ENCODE measurements at places on chromosomes 11 and 22.

GRCh38 chr11:104286129-104286528 lies 122.2 kb upstream of the PDGFD start:
- DNase-seq = no peak

DNA sequence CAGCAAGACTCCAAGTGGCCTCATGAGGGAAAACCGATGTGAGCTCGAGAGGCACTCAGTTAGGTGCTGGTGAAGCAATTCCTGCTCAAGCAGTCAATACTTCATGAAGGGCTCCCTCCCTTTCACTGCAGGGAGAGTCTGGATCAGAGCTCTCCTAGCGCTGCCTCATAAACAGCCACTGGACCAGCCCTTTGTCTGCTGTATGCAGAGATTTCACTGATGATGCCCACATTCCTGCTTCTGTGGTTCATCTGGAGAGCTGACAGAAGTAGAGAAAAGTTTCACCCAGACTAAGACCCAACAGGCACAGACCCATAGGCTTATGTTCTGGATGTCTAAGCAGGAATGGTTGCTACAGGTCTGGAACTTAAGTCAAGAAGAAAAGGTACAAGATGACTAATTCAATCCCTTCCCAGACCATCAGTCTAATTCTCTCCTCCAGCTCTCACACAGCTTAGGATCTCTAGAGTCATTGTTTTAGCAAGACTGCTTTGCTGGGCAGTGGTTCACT lies 4.0 kb downstream of the UCP2 start:
- no peak for DNase-seq

DNA sequence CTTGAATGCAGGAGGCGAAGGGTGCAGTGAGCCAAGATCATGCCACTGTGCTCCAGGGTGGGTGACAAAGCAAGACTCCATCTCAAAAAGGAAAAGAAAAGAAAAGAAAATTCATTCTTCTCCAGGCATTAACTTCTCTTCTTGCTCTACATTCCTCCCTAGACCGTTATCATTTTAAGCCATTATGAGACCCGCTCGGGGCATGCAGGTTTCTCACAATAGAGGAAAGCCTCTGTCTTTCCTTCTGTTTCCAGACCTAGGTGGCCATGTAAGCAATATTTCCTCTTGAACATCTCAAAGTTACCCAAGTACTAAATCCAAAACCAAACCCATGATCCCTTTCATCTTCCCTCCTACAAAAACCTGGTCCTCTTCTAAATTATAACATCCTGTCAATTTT lies 139.6 kb downstream of the RBFOX2 start:
- DNase-seq = no peak

DNA sequence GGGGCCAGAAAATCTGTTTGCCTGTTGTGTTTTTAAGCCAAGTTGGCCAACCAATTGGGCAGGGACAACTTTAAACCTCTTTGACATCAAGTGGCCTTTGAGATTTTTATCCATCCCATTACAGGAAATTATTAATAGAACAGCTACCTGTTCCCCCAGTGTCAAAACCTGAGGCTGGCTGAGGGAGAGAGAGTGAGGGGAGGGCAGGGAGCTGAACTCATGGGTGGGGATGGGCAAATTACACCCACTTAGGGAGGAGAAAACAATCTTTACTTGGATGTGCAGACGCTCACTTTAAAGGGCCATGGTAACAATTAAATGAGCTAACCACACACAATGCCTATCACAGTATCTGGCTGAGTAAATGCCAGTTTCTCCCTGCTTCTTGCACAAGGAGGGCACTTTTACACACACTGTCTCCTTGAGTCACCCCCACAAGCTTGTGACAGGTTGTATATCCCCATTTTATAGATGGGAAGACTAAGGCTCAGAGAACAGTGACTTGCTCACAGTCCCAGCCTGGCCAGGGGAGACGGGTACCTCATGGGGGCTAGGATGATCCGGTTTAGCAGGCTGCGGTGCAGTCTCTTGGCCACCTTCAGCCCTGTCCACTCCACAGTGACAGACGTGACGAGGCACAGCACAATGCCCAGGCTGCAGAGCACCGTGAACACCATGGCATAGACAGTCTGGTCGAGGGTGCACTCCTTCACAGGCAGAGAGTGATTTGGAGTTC lies 17.8 kb upstream of the KCNJ11 start:
- no peak for DNase-seq

DNA sequence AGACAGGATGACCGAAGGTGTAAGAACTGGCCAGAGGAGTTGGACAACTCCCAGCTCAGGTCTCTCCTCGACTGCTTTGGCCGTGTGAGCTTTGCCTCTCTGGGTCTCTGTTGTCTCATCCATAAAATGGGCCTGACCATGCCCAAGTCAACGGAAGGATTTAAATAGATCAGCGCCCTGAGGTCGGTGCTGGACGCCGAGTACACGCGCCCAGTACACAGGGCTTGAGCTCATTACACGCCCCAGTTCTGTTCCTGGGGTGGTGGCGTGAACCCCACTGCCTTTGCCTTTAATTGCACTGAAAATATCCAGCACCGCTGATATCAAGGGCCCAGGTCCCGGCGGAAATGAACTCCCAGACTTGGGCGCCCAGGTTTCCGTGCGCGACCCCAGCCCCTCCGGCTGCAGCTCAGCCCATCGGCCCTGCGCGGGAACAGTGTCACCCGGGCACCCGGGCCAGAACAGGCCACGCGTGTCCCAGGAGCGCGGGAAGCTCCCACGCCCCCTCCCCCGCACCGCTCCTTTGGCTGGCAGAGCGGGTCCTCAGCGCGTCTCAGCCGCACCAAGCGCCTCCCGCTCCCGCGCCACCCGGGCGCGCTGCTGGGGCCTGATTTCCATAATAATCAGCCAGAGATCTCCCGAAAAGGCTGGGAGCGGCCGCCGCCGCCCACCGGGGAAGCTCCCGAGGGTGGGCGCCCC lies 42.2 kb downstream of the CYTH4 start:
- DNase-seq = no peak

DNA sequence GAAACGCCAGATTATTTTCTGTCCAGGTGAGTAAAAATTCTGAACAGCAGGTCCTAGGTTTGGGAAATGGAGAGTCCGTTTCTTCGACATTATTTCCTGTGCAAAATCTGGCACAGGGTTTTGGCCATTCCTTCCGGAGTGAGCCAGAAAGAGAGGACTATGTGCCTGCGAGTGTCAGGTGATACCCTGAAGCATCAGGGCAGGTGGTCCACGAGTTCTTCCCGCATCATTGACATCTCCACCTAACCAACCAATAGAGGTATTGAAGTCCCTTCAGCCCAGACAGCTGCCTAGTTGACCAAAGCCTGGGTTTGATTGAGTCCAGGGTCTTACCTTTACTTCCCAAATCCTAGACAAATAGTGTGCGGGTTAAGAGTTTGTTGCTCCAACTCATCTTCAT lies 808 bp downstream of the SNAP29 start:
- no peak for DNase-seq

DNA sequence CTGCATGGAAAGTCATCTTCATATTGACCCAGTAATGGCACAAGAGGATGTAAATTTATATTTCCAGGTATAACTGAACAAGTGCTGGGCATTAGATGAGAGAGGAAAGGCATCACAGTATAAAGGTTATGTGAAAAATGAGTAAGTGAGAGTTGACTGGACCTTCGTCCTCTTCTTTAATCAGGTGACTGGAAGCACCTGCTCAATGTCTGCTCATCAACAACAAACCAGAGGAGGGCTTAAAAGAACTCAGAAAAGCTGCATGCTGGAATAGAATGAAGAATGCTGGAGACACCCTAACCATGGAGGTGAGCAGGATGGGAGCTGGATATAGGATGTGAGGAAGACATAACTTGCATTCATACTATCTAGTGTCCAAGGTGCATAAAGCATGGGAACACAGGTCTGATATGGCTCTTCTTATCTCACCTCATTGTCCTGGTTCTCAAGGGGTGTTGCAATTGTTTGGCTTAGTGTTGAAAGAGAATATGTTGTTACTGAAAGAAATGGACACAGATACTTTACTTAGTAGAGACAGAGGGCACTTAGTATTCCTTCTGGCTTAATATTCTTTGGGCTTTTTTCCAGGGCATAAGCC lies 7.3 kb upstream of the SLC22A9 start:
- DNase-seq = no peak

- DNase-seq = no peak
These were observed 933 bp downstream of the BRSK2 start for GRCh38 chr11:1390569-1391164.

- no peak for DNase-seq
These were observed at the start of gene OR51A7 for GRCh38 chr11:4903484-4903883. TSS of gene OR51A7 (plus strand) at chr11:4903783. CDS start at chr11:4907370, 3,587 bp downstream.

GRCh38 chr11:73295241-73295995 lies 12.7 kb upstream of the ARHGEF17 start:
- DNase-seq = peak; percentile 91
